ENCODE measurements at places on chromosomes 7 and 10.

DNA sequence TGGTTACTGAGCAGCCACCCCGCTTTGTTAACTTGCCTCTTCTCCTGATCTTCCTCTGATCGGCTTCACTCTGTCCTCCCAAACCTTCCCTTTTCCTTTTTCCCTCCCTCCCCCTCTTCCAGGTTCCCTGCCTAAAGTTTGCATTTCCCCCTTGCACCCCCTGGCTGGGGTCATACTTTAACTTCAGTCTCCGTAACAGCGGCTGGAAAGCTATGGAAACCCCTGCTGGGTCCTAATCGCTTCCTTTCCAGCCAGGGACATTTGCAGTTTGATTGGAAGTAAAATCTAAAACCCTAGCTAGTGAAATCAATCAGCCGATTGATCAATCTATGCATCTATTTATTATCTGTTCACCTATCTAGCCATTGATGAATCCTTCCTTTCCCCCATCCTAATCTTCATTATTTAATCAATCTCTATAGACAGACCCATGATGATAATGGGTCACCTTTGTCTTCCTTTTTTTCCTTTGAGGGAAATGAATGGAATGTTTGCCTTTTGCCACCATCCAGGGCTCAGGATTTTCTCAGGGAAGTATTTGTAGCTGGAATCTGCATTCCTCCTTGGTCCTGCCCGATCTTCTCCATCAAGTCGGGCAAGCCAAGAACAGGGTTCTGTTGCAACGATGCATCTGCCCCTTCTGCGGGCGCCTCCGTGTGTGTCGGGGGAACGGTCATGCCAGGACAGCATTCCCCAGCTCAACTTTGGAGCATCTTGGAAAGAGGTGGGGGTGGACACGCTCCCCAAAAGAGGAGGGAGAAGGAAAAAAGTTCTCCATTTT lies 8.8 kb downstream of the GATA3 start:
- DNase-seq: no peak

- DNase-seq: peak; percentile 52
Measured at GRCh38 chr7:81469869-81470723, 299.8 kb downstream of the HGF start.

GRCh38 chr7:11436316-11436715 lies 395.7 kb downstream of the THSD7A start:
- DNase-seq: no peak

- no peak for DNase-seq
Measured at GRCh38 chr7:142790056-142790455, 19.3 kb downstream of the PRSS2 start.

GRCh38 chr10:47165168-47165710 lies 134.8 kb upstream of the GDF10 start:
- no peak for DNase-seq

DNA sequence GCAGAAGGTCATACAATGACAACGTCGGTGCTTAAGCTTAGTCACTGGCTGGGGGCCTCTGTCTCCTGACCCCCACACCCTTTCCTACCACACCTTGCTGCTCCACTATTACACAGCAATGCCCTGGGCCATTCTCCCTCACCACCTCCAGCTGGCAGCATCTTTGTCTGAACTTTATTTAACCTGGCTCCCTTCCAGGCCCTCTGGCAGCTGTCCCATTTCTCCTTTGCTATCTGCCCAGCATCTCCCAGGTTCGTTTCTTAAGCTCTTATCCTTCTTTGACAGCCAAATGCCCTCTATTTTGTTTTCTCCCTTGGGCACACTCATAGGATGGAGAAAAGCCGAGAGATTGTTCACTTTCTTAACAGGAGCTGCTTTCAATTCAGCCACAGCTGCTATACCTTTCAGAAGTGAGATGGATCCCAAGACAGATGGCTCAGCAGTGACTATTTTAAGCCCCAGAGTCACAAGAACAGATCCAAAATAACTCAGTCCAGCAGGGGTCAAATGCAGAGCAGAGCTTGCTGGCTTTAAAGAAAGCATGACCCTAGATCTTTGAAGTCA lies 1277.1 kb upstream of the AUTS2 start:
- peak; percentile 13 for DNase-seq

DNA sequence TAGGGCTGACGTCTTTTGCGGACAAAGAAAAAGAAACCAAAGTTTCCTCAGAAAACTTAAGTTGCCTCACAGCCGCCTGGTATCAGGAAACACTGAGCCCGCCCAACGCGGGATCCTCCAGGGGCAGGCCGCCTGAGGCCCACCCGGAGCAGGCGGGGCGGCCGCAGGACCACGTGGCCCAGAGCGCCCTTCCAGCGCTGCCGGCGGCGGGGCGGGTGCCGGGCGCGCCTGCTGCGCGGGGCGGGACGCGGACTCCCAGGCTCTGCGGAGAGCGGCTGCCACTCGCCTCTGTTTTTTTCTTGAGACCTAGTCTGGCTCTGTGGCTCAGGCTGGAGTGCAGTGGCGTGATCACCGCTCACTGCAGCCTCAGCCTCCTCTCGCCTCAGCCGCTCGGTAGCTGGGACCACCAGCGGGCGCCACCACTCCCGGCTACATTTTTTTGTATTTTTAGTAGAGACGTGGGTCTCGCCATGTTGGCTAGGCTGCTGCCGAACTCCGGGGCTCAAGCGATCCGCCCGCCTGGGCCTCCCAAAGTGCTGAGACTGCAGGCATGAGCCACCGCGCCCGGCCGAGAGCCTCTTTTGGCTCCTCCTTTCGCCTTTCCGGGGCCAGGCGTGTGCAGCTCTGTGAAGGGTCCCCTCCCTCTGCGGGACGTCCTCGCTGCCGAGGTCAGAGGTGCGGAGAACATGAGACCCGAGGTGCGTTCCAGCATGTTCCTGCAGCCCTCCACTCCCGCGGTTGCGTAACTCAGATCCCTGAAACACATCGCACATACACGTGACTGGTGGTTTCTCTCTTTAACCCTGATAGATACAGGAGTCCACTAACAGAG lies 11.6 kb upstream of the HNRNPF start:
- peak; percentile 82 for DNase-seq

- peak; percentile 21 for DNase-seq
Measured at GRCh38 chr10:27794157-27794556, 48.5 kb upstream of the MKX start.

- DNase-seq: no peak
Measured at GRCh38 chr10:96138102-96138501, 8.0 kb downstream of the ZNF518A start.

DNA sequence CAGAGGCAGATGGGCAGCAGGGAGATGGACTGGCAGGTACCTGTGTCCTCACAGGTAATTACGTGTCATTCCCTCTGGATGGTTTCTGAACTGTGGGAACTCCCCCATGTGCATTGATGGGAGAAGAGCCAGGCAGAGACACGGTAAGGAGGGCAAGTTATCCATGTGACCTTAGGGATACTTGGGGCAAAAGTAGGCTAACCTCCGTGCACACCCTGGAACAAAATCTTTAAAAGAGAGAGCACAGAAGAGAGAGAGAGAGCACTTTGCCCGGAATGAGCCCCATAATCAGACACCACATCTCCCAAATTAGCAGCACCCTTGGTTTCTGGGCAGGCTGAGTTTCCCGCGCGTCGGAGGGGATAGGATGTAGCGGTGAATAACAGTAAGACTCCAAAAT lies 423.2 kb downstream of the PAXIP1 start:
- no peak for DNase-seq

- DNase-seq: no peak
Measured at GRCh38 chr10:110265573-110266193, 39.0 kb downstream of the SMNDC1 start.

DNA sequence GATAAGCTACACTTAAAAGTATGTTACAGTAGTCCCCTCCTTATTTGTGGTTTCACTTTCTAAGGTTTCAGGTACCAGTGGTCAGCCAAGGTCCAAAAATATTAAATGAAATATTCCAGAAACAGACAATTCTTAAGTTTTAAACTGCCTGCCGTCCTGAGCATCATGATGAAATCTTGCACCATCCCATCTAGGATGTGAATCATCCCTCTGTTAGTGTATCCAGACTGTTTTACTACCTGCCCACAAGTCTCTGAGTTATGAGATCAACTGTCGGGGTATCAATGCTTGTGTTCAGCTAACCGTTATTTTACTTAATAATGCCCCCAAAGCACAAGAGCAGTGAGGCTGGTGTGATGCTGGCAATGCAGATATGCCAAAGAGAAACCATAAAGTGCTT lies 11.4 kb downstream of the KDM7A start:
- DNase-seq: no peak

DNA sequence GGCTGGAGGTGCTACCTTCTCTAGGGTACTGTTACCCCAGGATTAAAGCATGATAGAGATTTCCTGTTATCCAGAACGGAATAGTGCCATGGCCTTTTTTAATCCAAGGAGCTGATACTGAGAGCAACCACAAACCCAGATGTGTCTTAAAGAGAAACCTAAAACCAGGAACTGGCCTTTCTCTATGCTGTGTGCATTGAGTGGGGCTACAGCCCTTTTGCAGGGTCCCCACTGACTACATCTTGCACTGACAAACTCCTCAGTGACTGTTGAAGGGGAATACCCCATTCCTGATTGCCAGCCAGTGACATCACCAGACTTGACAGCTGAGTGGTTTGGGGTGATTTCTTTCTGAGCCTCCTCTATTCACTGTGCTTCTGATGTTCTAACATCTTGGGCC lies 81.9 kb upstream of the CAPZA2 start:
- DNase-seq: no peak

- no peak for DNase-seq
Measured at GRCh38 chr7:141600168-141601006, 49.2 kb downstream of the AGK start.

DNA sequence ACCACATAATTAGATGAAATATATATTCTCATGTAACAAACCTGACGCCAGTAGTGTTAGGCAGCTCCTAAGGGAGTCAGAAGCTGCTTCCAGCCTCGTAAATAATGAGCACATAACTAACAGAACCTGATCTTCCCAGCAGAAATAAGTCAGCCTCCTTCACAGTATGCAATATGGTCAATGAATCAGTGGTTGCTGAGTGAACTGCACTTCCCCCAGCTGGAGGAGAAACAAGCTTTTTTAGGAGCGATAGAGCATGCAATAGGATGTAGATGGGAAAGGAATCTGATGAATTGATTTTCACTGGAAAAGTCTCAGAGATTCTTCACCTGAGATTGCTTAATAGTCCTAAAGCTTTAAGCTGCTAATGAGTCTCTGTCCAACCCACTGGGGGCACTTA lies 337.2 kb upstream of the LRGUK start:
- no peak for DNase-seq

- DNase-seq: no peak
Measured at GRCh38 chr10:100634034-100634433, 98.3 kb downstream of the HIF1AN start.

GRCh38 chr7:49229246-49229645 lies 304.9 kb downstream of the CDC14C start:
- no peak for DNase-seq

DNA sequence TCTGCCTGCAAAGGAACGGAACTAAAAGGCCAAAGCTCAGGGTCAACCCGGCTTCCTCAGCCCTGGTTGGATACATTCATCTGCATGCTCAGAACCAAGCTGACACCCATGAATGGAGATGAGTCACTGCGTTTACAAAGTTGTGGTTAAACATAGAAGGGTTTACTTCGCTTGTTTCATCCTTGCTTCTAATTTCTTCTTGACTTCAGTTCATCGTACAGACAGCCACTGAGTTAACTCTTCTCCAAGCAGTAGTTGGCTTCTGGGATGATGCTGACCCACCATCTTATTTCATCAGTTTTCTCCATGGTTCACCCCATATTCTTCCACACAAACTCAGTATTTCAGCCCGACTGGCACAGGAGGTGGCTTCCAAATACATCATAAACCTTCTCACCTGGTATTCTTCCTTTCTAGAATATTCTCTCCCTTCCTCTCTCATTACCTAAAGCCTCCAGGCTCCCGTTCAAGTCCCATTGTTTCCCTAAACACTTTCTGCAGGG lies 166.3 kb upstream of the RNF32 start:
- peak; percentile 27 for DNase-seq

DNA sequence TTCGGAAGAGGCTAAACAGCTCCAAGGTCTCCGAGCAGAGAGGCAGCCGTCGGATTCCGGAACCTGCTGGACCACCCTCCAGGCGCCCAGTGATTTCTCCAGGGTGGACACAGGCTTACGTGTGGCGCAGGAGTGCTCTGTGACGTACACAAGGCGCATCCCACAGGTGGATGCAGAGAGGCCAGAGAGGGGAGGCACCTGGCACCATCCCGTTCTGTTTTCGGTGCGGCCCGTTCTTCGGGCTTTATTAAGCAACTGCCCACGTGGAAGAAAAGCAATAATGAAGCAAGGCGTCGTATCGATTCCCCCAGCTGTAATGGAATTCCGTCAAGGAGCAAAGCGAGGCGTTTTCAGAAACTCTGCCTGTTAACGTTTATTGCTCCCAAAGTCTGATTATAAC lies 163.6 kb downstream of the PTPRN2 start:
- no peak for DNase-seq

GRCh38 chr7:121416533-121416932 lies 20.4 kb upstream of the FAM3C start:
- DNase-seq: no peak

DNA sequence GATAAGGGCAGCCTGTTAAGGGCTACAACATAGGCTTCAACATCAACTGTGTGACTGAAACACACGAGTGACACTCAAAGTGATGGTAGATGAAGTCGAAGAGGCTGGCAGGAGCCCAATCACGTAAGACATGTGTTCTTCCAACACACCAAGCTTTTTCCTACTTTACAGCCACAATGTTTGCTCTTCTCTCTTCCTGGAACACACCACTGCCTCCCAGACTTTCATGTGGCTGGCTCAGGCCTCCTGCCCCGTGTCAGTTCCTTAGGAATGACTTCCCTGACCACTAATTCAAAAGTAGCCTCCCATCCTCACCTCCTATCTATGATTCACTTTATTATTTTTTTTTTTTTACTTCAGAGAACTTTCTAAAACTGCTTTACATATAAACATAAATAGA lies 209.2 kb downstream of the GPAM start:
- no peak for DNase-seq

DNA sequence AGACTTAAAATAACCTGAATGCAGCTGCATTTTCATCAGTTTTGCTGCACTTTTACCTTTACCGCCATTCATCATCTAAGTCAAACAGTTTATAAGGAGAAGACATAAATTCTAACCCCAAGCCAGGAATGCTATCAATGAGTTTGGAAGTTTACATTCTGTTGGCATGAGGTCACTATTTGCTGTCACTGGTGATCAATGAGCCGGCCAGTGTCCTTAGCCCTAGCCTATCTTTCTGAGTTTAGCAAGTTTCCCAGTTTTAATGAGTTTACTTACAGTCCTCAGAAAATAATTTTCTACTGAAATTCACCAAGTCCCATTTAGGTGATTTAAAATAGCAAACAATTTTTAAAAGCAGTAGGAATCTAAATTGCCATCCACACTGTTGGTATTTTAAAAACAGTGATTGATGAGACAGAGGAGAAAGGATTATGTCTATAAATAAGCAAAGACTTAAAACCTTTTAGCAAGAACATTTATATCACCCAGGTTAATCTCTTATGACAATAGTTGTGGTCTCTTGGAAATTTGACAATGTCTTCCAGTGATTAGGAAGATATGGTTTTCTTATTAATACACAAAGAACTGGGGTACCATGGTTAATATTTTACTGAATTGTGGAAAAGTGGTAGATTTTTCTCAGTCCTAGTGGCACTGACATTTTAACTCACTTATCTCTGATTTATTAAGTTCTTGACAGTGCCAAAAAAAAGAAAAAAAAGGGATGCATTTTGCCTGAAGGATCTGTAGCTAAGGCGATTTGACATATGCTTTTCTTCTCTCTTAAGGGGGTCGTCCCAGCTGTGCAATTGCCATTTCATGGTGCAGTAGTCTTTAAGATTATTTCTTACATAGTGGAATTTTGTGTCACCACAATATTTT lies 443.4 kb upstream of the ANKRD30A start:
- no peak for DNase-seq

Data from A549 (cell line).